Fibroblast of the conjunctiva (primary cell): ENCODE measurements at places on chromosomes 6 and 20.

GRCh38 chr6:98777762-98778161 is 56.6 kb upstream of the POU3F2 start:
- DNase-seq: no peak

DNA sequence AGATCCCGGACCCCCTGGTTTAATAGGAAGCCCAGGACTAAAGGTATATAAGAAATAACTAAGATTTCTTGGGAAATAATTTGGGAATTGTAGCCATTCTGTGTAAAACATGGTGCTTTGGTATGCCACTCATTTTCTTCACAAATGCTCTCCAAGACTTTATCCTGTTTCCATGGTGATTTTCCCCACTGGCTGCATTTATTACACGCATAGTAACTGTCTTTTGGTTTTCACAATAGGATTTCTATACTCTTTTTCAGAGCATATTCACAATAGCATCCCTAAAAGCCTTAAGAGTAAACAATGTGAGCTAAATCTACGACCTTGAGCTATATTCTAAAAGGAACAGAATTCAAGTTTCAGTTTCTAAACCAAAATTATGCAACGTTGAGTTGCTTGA is 160.8 kb downstream of the COL9A1 start:
- DNase-seq: no peak

DNA sequence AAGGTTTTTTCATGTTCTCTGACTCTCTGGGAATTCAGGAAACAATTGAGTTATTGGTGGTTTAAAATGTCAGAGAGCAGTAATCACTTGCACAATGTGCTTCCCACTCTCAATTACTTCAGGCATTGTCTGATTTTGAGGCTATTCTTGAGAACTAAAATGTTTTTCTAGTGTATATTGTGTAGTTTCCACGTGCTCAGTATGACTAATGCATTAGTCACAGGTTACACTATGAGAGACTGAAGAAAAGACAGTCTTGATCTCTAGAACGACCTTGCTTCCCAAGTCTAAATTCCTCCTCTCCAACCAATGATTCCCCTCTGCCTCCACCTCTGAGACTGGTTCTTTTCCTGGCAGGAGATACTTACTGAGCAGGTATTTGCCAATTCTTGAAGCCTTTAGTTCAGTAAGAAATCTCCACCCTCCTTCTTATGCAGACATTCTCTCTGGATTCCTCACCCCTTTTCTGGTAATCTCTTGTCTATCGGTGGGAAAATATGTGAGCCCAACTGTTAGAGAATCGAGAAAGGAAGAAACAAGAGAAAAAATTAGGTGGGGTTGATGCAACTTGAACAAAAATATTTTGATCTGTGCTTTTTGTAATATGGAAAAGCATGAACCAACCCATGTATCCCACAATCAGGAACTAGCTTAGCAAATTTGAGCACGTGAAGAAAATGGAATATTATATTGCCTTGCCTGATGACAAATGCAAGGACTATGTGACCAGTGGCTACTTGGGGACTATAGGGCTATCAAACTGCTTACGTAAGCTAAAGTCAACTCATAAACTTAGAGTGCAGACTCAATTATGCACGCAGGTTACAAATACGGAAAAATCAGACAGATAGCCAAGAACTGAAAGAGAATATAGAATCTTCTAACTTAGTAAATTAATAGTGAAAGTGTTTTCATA is 61.1 kb upstream of the SLC22A16 start:
- peak; percentile 73 for DNase-seq

GRCh38 chr6:6407071-6407741 is 86.7 kb upstream of the F13A1 start:
- no peak for DNase-seq

- no peak for DNase-seq
Observed at GRCh38 chr6:156347656-156348055, 429.5 kb upstream of the ARID1B start.

GRCh38 chr6:21748343-21749056 is 154.9 kb downstream of the SOX4 start:
- DNase-seq: no peak

GRCh38 chr20:51960047-51960675 is 157.8 kb upstream of the SALL4 start:
- no peak for DNase-seq
